ENCODE measurements at places on chromosomes 2 and 18.

- DNase-seq = no peak
Observed at GRCh38 chr2:40166006-40166405, 285.9 kb downstream of the SLC8A1 start.

DNA sequence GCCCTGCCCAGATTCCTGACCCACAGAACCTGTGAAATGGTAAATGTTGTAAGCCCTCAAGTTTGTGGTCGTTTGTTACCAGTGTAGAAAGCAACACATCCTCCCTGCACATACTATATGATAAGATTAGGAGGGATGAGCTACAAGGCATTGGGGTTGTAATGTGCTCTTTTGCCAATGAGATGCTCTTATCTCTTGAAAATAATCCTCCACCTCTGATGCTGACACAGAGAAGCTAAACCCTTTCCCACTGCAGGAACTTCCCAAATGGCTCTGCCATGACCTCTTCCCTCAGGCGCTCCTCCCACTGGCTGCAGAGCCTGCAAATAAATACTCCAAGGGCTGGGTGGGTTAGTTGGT, 23.5 kb downstream of the CDC42EP3 start:
- DNase-seq = no peak

- peak; percentile 78 for DNase-seq
Observed at GRCh38 chr18:623761-624620, 27.2 kb downstream of the CLUL1 start.

GRCh38 chr2:230230087-230230486, 4.6 kb downstream of the SP140 start:
- DNase-seq = no peak

- DNase-seq = no peak
Observed at GRCh38 chr2:240393831-240394410, 41.5 kb upstream of the GPC1 start.

DNA sequence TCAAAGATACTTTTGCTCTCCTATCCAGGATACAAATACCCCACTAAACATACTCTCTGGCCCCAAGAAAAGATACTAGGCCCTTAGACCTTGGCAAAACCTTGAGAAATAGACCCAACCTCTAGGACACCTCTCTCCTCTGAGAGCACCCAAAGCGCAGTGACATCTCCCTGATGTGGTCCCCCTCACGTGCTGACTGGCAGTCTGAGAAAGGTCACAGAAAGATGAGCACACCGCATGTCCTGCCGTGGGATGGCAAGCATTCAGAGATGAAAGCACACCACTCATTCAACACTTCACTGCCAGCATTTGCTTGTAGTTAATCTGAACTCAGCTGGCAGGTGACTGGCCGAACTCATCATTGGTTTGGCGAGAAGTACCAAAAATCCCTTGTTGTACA, 6.1 kb upstream of the TBC1D8 start:
- DNase-seq = no peak

GRCh38 chr2:28219138-28219537, 173.5 kb upstream of the FOSL2 start:
- no peak for DNase-seq

DNA sequence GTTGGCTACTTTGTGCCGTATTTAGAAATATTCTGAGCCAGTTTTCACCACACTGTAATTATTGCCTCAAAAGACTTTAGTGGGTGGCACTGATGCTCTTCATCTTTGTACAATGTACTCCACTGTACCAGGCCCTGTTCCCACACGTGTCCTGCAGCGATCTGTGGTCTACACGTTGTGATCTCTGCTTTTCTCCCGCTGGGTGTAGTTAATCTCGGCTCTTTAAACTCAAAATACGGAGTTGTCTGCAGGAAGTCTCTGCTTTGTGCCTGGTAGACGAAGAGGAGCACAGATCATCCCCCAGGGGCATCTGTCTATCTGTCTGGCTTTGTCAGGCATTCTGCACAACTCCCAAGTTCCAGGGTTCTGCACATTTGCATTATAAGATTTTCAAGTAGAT, 12.1 kb upstream of the GREB1 start:
- no peak for DNase-seq

DNA sequence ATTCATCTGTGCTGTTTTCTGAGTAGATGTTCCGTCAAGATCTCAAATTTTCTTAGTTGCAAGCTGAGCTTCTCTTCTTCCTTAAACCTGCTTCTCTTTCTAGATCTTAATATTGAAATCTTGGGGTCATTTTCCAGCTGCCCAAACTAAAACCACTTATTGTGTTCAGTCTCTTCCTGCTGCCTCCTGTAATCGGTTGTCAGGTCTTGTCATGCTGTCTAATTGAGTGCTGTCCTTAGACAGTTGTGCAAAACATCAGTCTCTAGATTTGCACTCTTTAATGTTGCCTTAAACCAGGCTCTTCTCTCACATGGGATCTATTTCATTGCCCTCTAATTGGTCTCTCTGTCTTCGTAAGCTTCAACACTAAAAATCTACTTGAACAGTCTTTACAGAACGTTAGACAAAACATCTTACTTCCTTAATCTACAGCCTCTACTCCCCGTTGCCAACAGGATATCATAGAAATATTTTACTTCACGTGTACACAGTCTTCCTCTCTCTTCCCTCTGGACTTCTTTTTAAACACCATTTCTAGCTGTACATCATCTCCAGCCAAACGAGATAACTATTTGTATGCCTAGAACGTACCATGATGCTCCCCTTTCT, 34.9 kb downstream of the GPD2 start:
- DNase-seq = no peak

- no peak for DNase-seq
Observed at GRCh38 chr2:16165518-16166326, 225.4 kb downstream of the MYCN start.

GRCh38 chr2:227378371-227378782, 729 bp downstream of the TM4SF20 start:
- DNase-seq = peak; percentile 48

DNA sequence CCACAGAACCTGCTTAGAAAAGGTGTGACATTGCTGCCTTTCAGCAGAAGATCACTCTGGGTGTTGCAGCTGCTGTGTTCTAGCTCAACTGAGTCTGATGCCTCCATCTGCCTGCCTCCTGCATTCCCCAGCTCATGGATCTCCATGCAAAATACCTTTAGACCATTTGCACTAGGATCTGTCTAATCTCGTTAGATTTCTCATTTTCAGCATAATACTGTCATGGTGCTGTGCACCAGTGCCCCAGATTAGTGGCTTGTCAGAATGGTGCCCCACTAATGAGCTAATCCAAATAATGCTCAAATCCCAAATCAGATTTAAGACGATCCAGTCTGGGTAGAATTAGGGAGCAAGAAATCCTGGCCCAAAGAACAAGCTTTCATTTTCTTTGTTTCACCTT, 284.4 kb upstream of the PARD3B start:
- DNase-seq = no peak

GRCh38 chr2:39377226-39377939, 59.7 kb downstream of the MAP4K3 start:
- DNase-seq = no peak

DNA sequence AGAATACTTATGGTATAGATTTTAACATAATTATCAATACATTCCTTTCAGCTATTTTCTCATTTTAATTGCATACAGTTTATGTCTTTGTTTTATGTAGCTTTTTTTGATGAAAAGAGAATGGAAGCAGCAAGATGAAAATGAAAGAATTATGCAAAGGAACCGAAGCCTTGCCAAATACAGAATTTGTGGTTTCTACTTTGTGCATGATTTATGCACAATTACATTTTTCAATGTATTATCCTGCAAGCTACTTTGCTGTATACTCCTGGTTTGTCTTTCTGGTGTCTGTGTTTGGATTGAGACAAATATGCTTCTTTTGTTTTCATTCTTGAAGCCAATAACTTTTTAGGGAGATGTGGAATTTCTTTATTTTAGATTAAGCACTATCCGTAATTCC, 1642.6 kb upstream of the CELF4 start:
- no peak for DNase-seq

DNA sequence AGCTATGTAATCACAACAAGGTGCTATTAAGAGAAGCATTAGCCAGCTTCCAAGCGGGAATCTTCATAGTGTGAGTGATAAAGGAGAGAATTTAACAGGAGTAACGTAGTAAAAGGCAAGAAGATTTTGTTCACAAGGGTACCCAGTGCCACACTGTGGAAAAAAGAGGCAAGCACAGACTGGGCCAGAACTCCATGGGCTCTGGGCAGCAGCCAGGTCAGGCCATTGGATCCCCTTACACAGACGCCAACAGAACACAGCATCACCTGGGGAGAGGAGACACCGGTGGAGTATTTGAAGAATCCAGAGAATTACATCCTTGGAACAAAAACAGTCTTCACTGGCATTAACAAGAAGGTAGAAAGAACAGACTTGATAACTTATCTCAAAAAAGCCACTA, 21.2 kb downstream of the AMER3 start:
- no peak for DNase-seq

DNA sequence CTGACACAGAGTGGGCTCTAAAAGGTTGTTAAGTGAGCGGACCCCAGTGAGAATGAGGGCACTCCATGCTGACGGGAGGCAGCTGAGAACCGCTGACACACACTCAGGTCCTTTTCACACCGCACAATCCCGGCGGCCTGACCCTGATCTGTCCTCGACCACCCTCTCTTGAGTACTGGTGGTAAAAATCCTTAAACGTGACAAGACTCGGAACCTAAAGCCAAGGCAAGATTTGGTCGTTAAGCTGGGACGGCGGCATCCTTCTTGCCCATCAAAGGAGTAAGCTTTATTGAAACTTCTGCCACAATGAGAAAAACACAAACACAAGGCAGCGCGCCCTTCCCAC, 569 bp downstream of the TMX3 start:
- peak; percentile 24 for DNase-seq

DNA sequence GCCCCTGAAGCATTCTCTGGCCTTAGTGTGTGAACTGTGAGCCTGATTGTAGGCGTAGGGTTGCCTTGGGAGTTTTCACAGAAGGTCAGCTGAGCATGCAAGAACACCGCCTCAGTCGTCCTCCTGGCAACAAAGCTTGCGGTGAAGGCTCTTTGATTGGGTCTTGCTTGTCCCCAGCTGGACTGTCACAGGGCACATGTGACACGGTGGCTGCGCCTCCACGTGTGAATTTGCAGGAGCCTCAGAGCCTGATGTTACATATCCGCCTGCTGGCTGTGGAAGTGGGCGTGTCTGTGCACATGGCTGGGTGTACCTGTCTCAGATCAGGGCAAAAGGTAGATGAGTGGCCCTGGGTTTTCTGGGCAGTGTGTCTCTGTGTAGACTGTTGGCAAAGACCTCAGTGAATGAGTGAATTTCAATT, 228.7 kb downstream of the HAUS1 start:
- no peak for DNase-seq

DNA sequence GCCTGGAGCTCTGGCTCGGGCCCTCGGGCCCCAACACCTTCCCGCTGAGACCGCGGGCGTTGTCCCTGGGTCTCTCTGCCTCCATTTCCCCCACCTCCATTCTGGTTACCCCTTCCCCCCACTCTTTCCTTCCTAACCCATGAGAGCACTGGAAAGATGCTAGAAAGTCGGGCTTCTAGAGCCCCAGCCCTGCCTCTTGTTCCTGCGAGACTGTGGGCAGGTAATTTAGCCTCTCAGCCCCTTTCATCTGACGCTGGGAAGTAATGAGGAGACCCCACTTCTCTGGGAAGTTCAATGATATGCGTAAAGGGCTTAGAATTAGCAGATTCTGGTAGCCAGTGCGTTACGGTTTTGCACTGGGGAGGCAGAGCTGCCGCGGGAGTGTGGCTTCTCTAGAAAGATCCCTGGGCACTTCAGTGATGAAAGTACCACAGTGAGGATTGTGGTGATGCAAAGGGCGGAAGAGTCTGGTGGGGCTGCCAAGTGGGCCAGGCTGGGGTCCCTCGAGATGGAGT, 16.2 kb upstream of the ECEL1 start:
- DNase-seq = no peak

- DNase-seq = no peak
Observed at GRCh38 chr2:143453981-143454511, 324.8 kb downstream of the ARHGAP15 start.

DNA sequence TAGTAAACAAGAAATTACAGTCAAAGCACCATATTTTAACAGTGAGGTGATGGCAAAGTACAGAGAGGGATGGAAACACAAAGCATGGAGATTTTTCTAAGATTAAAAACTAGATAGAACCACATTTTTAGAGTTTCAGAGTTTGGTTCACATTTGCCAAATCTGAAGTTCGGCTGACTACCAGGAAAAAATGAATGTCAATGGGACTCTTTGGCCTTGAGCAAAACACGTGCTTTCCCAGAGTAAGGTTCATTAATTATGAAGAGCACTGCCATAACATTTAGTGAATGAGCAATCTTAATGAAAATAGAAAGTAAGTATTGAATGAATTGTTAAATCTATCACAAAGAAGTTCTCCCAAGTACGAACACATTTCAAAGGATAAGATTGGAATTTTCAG, 571.2 kb upstream of the VRK2 start:
- DNase-seq = no peak

GRCh38 chr2:99636144-99637034, 146.6 kb upstream of the REV1 start:
- DNase-seq = peak; percentile 55

GRCh38 chr2:36493306-36493705, 104.7 kb downstream of the FEZ2 start:
- no peak for DNase-seq

DNA sequence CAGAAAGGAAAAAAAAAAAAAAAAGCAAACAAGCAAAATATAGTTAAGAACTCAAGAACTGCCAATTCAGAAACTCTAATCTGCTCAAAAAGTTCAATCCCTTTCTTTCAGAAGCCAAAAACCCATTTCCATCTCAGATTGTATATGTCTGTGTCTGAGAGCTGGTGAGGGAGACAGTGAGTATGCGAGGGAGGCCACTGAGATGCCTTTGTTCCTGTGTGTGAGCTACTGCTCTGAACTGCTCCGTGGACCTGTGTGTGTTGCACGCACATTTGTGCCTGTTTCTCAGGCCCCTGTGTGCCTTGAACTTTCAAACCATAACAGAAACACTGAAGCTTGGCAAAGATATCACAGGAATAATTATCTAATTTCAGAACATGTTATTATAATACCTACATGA, 2.5 kb upstream of the PKDCC start:
- DNase-seq = no peak

DNA sequence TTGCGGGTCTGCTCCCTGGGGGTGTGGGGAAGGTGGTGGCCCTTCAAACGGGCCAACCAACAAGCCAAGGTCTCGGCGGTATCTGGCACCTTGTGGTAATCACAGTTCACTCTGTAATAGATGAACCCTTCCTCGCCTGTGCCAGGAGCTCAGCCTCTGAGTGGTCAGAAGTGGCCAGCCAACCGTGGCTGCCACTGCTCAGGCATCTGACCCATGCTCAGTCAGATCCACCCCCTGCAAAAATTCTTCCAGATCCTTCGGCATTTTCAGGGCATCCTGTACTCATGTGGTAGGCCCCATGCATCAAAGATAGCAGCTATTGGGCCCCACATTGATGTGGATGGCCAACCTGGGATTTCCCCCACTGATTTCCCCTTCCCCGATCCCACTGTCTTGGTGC, 39.6 kb upstream of the SERPINE2 start:
- DNase-seq = no peak

DNA sequence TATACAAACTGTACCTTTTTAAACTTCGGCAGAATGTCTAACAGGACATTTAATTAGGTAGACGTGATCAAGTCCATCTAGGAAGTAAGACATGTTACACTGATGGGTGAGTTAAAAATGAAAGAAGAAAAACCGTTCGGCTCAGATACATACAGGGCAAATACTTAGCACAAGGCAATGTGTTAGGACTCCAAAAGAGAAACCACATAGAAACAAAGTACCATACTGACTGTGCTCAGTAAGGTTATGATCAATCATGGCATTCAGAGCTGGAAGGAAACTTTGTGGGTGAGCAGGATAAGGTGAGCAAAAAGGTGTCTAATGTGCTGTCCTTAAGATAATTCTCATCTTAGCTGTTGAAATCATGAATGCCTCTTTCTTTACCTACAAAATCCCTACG, 211.9 kb downstream of the STK39 start:
- DNase-seq = no peak

Data from GM03348 (cell line).